Mesenteric fat pad (tissue), 1 donor: ENCODE measurements at places on chromosomes 13 and 19. TPM values are rescaled to one million over a fixed set of nuclear protein-coding genes. Genes with fewer than 3 reads are reported as not detected.

The CDC42EP5 gene
- total RNA-seq, result 38.1 TPM

The TBXA2R gene
- total RNA-seq, result 5.4 TPM

The LIG4 gene
- total RNA-seq, result 12.3 TPM

The NDUFA3 gene
- 113 TPM for total RNA-seq

The ZNF579 gene
- 10.9 TPM for total RNA-seq

The LENG9 gene
- total RNA-seq, result 8.3 TPM

The TEX29 gene
- total RNA-seq, result 0.67 TPM

The CILP2 gene
- total RNA-seq, result 2.2 TPM

The CYP4F8 gene
- total RNA-seq, result not detected

The TMPRSS9 gene
- not detected for total RNA-seq

The ZNF66 gene
- 4.2 TPM for total RNA-seq

The CRTC1 gene
- 13.9 TPM for total RNA-seq

The C19orf67 gene
- total RNA-seq, result not detected

The LPAR2 gene
- 5.8 TPM for total RNA-seq
